ENCODE measurements at places on chromosomes 7 and 10.

GRCh38 chr7:119838444-119838843 is 434.5 kb upstream of the KCND2 start:
- H3K27ac ChIP-seq, result no peak overlapping the region
- DNase-seq, result no peak
- no peaks in the 10 kb centered on the region for H3K4me1 ChIP-seq
- H3K36me3 ChIP-seq, result no peaks in the 10 kb centered on the region

DNA sequence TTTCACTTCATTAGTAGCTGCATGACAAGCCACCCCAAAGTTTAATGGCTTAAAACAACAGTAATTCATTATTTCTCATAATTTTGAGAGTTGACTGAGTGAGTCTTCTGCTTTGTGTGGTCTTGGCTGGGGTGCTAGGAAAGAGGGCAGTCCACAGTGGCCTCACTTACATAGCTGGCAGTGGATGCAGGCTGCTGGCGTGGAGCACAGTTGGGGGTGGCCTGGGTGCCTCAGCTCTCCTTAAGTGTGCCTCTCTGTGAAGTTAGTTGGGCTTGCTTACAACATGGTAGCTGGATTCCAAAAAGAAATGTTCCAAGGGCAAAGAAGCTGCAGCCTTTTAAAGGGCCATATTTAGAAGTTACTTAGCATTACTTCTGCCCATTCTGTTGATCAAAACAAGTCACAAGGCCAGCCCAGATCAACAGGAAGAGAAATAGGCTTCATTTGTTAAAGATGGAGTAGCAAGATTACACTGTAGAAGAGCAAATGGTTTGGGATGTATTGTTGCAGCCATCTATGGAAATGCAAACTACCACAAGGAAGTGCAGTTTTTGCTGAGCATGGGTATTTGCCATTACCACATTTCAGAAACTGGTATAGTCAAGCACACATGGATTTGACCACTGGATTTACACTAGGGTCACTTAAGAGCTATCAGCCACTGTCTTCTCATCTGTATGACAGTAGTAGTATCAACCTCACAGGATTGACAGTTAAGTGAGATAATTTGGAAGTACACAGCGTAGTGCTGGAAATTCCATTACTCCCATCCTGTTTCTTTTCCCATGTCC is 33.6 kb downstream of the ZEB1 start:
- no peak for DNase-seq
- H3K27ac ChIP-seq, result no peak overlapping the region
- peaks cover 44% of the 10 kb centered on the region for H3K4me1 ChIP-seq
- H3K4me3 ChIP-seq, result no peak overlapping the region
- H3K36me3 ChIP-seq, result no peaks in the 10 kb centered on the region

DNA sequence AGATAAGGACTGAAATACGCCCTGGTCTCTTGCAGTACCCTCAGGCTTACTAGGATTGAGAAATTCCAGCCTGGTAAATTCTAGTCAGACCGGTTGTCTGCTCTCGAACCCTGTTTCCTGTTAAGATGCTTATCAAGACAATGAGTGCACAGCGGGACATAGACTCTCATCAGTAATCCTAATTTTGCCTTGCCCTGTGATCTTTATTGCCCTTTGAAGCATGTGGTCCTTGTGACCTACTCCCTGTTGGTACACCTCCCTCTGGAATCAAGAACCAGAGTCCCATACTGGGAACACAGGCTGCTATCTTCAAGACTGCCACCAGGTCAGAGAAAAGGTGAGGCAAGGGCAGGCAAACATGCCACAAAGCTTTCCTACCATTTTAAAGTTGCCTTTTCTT is 7.2 kb downstream of the C10orf53 start:
- H3K4me1 ChIP-seq, result peaks cover 11% of the 10 kb centered on the region
- no peak overlapping the region for H3K27ac ChIP-seq
- no peak overlapping the region for H3K4me3 ChIP-seq
- no peak for DNase-seq
- H3K36me3 ChIP-seq, result peaks cover 34% of the 10 kb centered on the region
- H3K27me3 ChIP-seq, result peaks cover 14% of the 10 kb centered on the region

DNA sequence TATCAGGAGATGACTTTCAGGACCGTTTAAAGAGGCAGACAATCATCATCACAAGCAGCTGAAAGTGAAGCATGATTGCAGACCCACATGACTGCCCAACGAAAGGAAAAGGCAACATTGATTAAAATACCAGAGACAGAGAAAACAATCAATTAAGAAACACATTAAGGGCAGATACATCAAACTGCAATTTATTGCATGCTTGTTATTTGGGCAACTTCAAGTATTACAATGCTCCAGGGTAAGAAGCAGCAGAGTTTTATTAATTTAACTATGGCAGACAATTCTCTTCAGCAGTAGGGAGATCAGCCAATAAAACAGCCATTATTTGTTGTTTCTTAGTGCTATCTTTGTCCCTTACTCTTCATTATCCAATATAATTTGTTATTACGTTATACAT is 367.7 kb upstream of the HPS1 start:
- DNase-seq, result no peak
- no peak overlapping the region for H3K27ac ChIP-seq
- H3K27me3 ChIP-seq, result peaks cover 1% of the 10 kb centered on the region

- H3K4me3 ChIP-seq, result no peak overlapping the region
- peaks cover 4% of the 10 kb centered on the region for H3K27me3 ChIP-seq
- no peak overlapping the region for H3K27ac ChIP-seq
- no peaks in the 10 kb centered on the region for H3K36me3 ChIP-seq
- no peak for DNase-seq
These were observed 9.1 kb upstream of the AEBP1 start for GRCh38 chr7:44094883-44095592.

GRCh38 chr7:39417642-39418041 is 148.6 kb upstream of the YAE1 start:
- H3K4me3 ChIP-seq, result no peak overlapping the region
- no peak overlapping the region for H3K27ac ChIP-seq
- peaks cover 1% of the 10 kb centered on the region for H3K4me1 ChIP-seq
- no peaks in the 10 kb centered on the region for H3K36me3 ChIP-seq
- no peaks in the 10 kb centered on the region for H3K27me3 ChIP-seq
- no peak for DNase-seq

DNA sequence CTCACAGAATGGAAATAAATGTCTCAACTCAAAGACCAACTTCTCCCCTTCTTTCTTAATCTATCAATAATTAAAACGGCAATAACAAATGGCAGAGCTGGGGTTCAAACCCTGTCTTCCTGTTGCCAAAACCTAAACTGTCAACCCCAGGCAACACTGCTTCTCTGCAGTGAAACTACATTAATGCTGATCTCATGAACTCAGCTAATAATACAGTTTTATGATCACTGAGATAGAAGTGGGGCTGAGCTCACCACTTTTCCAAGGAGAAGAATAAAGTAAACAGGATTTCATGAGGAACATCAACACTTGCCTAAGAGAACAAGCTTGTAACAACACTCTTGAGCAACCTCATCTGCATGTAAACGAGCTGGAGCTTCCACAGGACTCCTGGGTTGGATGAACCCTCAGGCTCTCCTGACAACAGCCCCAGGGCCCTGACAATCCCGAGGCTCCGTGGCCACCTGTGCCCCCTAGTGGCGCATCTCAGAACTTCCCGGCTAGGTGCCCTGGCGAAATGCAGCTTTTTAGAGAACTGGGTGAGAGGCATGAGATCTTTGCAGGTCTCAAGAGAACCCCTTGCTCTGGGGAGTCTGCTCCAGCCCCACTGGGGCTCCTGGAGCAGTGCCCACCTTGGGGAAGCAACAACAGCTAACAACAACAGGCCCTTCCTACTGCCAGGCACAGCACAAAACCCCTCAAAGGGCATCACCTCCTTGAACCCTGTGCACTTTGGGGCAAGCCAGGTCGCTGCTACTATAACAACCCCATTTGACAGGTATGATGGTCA is 169.3 kb downstream of the SH3PXD2A start:
- H3K4me3 ChIP-seq, result no peak overlapping the region
- H3K27me3 ChIP-seq, result peaks cover 6% of the 10 kb centered on the region
- H3K36me3 ChIP-seq, result no peaks in the 10 kb centered on the region
- peaks cover 5% of the 10 kb centered on the region for H3K4me1 ChIP-seq
- peak overlapping the region; percentile 17 for H3K27ac ChIP-seq

DNA sequence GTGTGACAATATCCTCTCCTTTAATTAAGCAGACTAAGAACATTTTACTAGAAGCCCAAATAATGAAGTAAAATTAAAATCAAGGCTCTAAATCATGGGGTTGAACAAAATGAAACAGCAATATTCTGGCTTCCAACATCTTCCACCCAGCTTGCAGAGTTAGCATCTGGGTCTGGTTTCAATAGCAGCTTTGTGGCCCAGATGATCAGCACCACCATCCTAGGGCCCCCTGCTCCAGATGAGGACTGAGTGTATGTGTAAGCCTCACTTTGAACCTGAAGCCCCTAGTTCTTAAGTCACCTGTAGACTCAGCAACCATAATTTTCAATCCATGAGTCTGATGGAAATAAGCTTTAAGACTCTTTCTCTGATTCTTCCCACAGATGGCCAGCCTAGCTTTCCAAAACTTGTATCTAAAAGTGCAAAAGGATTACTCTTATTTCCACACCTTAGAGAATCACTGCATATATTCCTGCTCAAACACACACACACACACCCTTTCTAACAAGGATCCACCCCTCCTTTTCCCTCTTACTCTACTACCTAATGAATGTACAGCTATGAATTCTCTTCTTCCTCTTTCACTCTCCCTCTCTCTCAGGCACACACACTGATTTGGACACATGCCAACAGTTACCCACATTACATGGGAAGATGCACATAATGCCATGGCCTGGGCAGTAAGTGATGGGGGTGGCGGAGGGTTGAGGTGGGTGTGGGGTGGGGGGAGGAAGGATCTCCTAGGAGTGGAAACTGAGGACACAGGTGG is 3.5 kb downstream of the DENND11 start:
- H3K4me3 ChIP-seq, result peak overlapping the region; percentile 32
- H3K36me3 ChIP-seq, result no peaks in the 10 kb centered on the region
- no peak for DNase-seq

All from glutamatergic neuron (in vitro differentiated cells).